ENCODE measurements at places on chromosomes 3 and 15.

- no peak for DNase-seq
These were observed 31.4 kb downstream of the ALS2CL start for GRCh38 chr3:46661776-46662766.

- no peak for DNase-seq
These were observed 4.5 kb downstream of the SLC12A8 start for GRCh38 chr3:125207949-125208568.

DNA sequence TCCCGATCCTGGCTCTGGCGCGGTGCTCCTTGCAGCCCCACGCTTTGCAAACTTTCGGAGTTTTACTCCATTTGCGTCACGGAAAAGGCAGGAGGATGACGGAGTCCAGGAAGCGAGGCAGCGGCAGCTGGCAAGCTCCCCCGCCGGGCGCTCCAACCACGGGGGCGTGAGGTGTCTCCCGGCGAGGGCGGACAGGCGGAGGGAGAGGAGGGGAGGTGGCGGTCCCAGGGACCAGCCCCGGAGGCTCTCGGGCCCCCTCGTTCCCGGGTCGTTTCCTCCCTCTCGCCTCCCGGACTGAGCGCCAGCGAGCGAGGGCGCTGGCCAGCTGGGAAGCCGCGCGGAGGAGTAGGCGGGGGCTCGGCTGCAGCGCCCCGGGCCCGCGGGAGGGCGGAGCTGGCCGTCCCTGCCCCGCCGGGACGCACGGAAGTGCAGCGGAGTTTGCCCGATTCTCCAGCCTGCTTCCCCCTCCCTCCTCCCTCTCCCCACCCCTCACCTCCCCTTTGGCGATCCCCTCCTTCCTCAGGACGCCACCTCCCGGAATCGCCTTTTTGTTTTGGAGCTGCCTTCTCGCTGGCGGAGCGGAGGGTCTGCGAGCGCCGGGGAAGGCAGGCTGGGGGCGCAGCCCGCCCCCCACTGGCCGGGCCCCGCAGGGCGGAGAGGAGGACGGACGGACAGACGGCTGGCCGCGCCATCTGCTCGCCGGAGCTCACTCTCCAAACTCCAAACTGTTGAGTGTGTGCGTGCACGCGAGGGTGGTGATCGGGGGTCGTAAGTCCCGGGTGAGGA lies at the start of gene SNX33:
SNX33 (plus strand) TSS at position 543 of the 786 bp plus-strand sequence. CDS start 1,191 bp downstream, outside the sequence.
- DNase-seq, result no peak

DNA sequence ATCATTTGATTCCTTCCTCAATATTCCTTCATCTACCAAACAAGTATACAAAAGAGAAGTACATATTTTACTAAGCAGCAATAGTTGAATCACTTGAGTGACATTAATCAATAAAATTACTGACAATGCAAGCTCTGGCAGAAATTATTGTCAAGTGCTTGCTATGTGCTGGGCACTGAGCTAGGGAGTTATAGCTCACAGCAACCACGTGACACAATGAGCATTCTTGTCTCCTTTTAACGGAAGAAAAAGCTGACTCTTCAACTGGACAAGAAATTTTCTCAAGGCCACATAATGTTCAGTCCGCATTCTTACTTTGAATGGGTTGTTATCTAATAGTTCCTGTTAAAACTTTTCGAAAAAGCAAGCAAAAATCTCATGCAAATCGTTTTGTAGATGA lies 500.1 kb downstream of the PYDC2 start:
- DNase-seq, result no peak

DNA sequence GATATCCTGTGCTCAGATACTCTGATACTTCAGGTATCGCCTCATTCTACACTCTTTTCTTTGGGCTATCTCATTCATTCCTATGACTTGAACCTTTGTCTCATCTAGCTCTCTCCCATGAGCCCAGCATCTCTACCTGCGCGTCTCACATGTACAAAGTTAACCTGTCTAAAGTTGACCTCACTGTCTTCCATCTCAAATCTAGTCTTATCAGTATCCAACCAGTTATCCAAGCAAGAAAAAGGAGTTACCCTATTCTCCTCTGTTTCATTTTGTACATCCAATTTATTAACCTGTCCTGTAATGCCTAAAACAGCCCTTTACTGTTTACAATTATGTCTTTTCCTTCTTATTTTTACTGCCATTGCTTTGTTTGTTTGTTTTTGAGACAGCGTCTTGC lies 134.2 kb downstream of the GREM1 start:
- DNase-seq, result no peak

DNA sequence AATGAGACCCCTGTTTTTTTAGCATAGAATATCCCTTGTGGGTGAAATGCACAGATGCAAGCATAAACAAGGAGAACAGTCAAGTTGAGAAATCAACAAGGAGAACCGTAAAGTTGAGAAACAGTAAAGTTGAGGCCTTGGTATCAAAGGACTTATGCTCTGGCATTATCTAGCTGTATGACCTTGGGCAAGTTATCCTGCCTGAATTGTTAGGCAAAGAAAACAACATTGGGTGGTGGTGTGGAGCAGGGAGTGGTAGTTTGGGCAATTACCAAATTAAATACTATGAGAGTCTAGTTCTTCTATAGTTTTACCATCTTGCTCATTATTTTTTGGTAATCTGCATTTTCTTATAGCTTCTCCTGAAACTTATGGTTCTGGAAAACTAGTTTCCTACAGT lies 573.4 kb upstream of the ARPP21 start:
- DNase-seq, result no peak

DNA sequence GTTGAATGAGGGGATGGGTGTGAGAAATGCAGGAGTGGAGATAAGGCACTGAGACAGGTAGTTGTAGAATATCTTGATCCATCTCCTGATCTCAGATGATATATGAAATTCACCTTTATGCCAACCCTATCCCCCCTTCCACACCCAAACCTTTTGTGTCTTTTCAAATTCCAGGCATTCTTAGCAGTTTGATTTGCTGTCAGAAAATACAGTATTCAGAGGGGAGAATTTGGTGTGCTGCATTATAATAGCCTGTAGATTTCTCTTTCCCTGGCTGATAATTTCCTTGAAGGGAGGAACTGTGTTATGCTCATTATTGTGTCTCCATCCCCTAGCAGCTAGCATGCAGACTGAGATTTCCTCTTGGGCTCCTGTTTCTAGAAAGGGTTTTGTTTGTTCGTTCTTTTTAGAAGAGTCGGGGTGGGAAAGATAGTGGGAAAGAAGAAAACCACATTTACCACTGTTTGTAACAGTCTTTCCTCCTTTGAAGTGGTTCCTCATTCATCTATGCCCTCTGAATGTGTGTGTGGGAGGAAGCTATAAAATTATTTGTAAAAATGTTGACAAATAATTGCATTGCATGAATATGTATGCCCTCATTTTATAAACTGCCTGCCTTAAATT lies 373.4 kb downstream of the DIPK2A start:
- DNase-seq, result no peak

DNA sequence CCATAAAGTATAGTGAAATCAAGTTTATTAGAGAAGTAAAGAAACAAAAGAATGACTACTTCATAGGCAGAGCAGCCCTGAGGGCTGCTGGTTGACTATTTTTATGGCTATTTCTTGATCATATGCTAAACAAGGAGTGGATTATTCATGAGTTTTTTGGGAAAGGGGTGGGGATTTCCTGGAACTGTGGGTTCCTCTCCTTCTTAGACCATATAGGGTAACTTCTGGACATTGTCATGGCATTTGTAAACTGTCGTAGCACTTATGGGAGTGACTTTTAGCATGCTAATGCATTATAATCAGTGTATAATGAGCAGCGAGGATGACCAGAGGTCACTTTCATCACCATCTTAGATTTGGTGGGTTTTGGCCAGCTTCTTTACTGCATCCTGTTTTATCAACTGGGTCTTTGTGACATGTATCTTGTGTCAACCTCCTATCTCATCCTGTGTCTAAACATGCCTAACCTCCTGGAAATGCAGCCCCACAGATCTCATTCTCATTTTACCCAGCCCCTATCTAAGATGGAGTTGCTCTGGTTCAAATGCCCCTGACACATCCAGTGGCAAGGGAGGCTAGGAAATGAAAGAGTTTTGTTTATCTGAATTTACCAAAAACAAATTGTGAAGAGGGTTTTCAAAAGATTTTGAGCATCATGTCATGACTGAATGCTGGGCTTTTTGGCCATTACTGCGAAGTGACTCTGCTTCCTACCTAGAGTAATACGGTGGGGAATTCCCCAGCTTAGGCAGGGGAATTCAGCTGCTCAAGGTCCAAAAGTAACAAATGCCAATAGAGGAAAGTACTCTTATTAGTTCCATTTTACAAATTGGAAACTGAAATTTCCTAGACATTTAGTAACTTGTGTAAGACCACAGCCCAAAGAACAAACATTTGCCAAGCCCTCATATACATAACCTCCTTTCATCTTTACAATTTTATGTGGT lies 6.2 kb upstream of the SPSB4 start:
- DNase-seq, result no peak

- no peak for DNase-seq
These were observed 86.9 kb upstream of the PRR23E start for GRCh38 chr3:127106053-127106452.

DNA sequence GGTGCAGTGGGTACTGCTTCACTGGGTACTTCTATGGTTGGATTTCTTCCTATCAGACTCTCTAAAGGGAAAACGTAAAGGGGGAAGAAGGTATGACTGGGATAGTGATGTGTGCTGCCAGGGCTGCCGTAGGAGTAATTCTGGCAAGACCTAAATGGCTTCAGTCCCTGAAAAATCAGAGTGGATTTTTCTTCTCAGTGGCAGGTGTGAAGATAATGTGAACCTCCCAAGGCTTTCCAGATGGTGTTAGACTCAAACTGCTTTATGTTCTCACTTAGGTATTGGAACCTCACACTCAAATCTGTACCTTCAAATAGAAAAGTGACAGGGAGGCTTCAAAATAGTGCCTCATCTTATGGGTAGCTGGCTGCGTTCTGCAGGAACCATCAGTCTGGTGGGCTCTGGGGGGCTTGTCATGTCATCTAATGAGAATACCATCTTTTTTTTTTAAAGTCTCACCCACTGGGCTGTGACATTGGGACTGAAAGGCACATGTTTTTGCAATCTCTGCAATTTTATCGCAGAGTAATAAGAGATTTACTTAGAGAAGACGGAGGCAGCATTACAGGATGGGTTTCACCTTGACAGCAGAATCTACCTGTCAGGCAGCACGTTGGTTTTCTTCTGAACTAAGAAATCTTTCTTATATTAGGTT lies 28.5 kb downstream of the MINDY4B start:
- no peak for DNase-seq

- no peak for DNase-seq
These were observed 131.9 kb downstream of the EDEM1 start for GRCh38 chr3:5319454-5319853.

- DNase-seq, result peak; percentile 20
These were observed at the start of gene ZBTB38 for GRCh38 chr3:141368062-141368924. Gene ZBTB38 (plus strand): TSS chr3:141368504. CDS start chr3:141442389, 73,885 bp downstream.

DNA sequence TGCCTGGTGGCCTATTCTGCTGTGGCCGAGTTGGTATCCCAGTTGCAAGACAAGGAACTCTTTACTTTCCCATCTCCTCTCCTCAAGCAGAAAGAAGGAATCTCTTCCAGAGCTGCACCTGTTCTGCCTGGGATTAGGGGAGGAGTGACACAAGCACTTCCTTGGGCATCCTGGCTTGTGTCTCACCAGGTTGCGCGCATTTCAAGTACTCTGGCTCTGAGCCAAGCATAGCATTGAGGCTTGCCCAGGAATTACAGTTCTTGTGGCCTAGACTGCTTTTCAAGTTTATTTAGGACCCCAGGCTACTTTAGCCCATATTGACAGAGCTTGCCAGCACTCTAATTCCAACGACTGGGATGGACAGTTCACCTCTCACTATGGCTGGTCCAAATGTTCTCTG lies 150.5 kb downstream of the RSRC1 start:
- no peak for DNase-seq

DNA sequence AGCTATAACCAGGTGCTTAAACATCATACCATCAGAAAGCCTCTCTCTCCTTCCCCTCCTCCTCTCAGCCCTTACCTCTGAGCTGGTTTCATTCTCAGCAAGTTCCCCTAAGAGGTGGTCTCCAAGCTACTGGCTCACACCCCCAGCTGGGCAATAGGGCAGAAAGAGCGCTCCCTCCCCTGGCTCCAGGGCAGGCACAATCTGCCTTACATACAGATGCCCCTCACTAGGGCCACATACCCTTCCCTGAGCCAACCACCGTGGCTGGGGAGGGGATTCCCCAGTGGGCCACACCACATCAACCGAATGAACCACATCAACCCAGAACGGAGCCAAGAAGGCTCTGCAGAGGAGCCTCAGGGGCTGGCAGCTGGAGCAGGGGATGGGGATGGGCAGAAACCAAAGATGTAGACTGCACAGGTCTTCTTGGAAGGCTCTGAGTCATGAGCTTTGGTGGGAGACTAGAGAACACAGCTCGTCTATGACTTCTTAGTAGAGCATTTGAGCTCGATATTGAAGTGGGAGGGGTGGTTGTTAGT lies 4.6 kb upstream of the FBLN2 start:
- no peak for DNase-seq

- DNase-seq, result no peak
These were observed 36.2 kb upstream of the COL8A1 start for GRCh38 chr3:99602183-99602582.

- DNase-seq, result no peak
These were observed 52.7 kb downstream of the MB21D2 start for GRCh38 chr3:192864941-192865340.

DNA sequence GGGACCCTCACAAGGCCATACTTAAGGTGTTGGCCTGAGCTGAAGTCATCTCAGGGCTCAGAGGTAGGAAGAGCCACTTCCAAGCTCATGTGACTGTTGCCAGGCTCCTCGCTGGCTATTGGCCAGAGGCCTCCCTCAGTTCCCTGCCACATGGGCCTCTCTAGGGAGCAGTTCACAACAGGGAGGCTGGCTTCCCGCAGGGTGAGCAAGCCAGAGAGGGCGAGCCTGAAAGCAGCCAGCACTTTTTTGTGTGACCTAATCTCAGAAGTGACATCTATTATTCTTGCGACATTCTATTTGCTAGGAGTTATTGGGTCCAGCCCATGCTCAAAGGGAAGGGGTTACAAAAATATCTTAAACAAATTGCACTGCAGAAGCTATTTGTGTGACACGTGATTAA lies 201.4 kb downstream of the SSR3 start:
- DNase-seq, result no peak

GRCh38 chr15:45048794-45049631 lies 26.0 kb downstream of the SORD start:
- peak; percentile 3 for DNase-seq

- DNase-seq, result no peak
These were observed 14.1 kb downstream of the SPPL2A start for GRCh38 chr15:50751394-50751793.

- no peak for DNase-seq
These were observed 48.2 kb downstream of the ITGB5 start for GRCh38 chr3:124838963-124839362.

- no peak for DNase-seq
These were observed 703.8 kb upstream of the NR2F2 start for GRCh38 chr15:95626501-95627361.

DNA sequence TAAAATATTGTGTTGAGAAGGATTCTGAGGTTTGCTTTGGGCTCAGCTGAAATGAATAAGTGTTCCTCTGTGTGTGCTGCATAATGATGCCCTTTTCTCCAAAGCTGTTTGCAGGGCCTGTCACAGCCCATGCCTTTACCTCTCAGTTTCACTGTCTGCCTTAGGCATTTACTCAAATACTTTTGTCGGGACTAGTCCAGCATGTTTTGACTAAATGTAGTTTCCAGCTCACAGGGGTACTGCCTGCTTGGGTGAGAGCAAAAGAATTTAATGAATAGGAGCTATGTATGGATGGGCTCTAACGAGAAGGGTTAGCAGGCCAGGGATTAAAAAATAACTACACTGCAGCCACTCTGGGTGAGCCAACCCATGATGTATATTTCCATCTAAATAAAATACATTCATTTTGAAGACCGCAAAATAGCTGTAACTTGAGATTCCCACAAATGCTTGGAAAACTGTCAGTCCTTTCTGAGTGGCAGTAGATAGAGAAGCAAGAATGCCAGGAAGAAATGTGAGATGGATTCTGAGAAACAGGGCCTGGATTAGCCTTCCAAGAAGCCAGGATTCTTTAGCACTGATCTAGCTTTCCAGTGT lies 549.2 kb upstream of the TBL1XR1 start:
- DNase-seq, result no peak

Data from esophagus squamous epithelium (tissue), 5 donors.